ENCODE measurements at places on chromosomes 5 and 9.
A peak's percentile ranks its signal among the peaks of the same experiment; 100 is the strongest.

DNA sequence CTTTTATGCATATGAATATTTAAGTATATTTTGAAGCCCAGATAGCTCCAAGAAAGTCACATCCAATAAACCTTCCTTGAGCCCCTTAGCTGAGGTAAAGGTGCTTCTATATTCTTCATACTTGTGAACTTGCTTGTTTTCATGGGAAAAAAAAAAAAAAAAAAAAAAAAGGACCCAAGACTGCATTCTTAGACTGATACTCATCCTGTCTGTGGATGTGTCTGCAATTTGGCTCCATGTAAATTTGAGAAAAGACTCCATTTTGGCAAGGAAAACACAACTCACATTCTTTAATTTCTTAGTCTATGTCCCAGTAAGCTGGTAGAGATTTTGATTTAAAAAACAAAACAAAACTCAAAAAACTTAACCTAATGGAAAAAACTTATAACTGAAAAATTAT is 238.3 kb downstream of the FBXL17 start:
- no peaks in the 10 kb centered on the region for H3K27me3 ChIP-seq
- H3K27ac ChIP-seq = no peak overlapping the region
- H3K36me3 ChIP-seq = no peaks in the 10 kb centered on the region
- no peak for DNase-seq

- no peak overlapping the region for H3K27ac ChIP-seq
- H3K4me1 ChIP-seq = no peaks in the 10 kb centered on the region
- H3K36me3 ChIP-seq = no peaks in the 10 kb centered on the region
- H3K27me3 ChIP-seq = no peaks in the 10 kb centered on the region
- H3K4me3 ChIP-seq = no peak overlapping the region
These were observed 50.5 kb upstream of the FCN2 start for GRCh38 chr9:134830126-134830525.

GRCh38 chr5:43314724-43315123 is 1.5 kb upstream of the HMGCS1 start:
- no peak for DNase-seq
- no peaks in the 10 kb centered on the region for H3K27me3 ChIP-seq
- peaks cover 13% of the 10 kb centered on the region for H3K4me1 ChIP-seq
- H3K27ac ChIP-seq = no peak overlapping the region

DNA sequence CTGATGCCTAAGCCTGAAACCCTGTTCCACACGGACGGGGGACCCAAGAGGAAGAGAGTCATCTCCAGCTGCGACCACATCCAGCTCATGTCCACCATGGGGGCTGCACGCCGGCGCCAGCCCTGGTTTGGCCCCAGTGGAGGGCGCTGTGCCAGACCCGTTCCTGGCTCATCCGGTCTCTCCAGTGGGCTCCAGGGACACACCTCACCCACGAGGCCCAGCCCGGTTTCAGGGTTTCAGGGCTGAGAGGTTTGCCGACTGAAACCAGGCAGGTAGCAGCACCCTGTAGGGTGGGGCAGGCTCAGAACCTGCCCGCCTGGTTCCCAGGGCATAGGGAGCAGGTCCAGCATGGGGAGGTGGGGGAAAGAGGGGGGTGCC is 71.4 kb upstream of the STXBP1 start:
- H3K36me3 ChIP-seq = peaks cover 4% of the 10 kb centered on the region
- peak; percentile 61 for DNase-seq
- H3K4me1 ChIP-seq = peaks cover 56% of the 10 kb centered on the region
- H3K27ac ChIP-seq = peak overlapping the region; percentile 71

DNA sequence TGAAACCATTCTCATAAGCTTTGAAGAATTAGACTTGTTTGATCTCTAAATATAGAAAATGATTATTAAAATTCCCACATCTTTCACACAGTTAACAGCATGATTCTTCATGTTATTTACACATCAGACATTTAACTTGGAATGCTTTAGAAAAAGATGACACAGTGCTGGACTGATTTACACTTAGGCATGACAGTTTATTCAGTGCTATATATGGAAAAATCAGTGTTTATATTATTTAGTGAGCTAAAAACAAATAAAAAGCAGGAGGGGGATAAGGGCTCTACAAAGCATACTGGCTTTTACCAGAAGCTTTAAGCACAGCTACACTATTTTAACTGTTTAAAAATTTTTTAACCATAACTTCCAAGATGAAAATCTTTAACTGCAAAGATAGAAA is 30.0 kb downstream of the CDC37L1 start:
- H3K27me3 ChIP-seq = no peaks in the 10 kb centered on the region
- H3K27ac ChIP-seq = no peak overlapping the region
- no peak overlapping the region for H3K4me3 ChIP-seq
- no peaks in the 10 kb centered on the region for H3K36me3 ChIP-seq
- no peak for DNase-seq
- no peaks in the 10 kb centered on the region for H3K4me1 ChIP-seq

GRCh38 chr9:115369322-115369957 is 251.5 kb upstream of the TNC start:
- DNase-seq = no peak
- H3K36me3 ChIP-seq = no peaks in the 10 kb centered on the region
- no peak overlapping the region for H3K4me3 ChIP-seq
- H3K27me3 ChIP-seq = no peaks in the 10 kb centered on the region
- no peaks in the 10 kb centered on the region for H3K4me1 ChIP-seq
- no peak overlapping the region for H3K27ac ChIP-seq

DNA sequence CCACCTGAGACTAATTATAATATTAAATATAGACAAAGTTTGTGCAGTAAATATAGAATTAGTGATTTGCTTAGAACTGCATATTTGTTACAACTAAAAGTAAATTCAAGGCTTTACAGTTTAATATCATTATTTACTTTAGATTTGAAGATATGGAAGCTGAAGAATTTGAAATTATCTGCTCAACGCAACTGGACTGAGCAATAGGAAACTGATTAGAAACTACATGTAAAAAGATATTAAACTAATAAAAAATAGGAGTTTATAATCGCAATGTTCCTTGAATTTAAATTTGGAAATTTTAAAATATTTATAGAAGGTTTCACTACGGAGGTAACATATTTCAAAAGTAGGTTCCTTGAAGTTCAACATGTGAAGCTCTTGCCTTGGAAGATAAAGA is 55.2 kb downstream of the CDH10 start:
- no peak for DNase-seq
- H3K36me3 ChIP-seq = no peaks in the 10 kb centered on the region
- no peak overlapping the region for H3K4me3 ChIP-seq
- no peaks in the 10 kb centered on the region for H3K27me3 ChIP-seq
- no peaks in the 10 kb centered on the region for H3K4me1 ChIP-seq

DNA sequence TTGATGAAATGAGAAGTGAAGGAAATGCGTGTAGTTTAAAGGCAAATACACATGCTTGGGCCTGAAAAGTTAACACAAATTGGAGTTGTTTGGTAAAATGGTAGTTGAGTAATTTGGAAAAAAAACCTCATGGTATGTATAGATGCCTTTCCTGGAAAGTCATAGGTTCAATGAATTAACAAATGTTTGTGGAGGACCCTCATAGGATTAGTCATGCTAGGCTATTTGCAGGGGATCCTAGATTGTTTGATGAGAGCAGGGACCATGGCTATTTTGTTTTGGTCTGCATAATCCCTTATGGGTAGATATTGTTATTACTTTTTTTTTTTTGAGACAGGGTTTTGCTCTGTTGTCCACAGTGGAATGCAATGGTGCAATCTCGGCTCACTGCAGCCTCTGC is 93.5 kb upstream of the NR3C1 start:
- no peaks in the 10 kb centered on the region for H3K36me3 ChIP-seq
- H3K4me3 ChIP-seq = no peak overlapping the region
- H3K27ac ChIP-seq = no peak overlapping the region
- peaks cover 14% of the 10 kb centered on the region for H3K4me1 ChIP-seq
- H3K27me3 ChIP-seq = no peaks in the 10 kb centered on the region

DNA sequence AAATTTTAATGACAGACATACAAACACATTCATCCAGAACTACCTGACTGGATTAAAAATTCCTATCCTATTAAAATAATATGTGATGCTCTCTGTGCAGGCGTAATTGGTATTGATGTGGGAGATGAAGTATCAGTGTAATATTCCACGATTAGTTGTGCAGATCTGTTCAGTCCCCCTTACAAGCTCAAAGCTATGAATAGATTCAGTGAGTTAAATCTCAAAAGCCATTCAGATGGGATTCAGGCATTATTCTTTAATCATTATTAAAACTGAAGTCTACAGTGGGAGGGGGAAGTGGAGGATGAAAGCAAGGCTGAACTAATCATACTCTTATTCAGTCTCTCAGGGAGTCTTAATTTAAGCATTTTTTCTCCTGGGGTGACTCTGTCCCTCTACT is 855.8 kb downstream of the EFNA5 start:
- H3K36me3 ChIP-seq = no peaks in the 10 kb centered on the region
- H3K4me3 ChIP-seq = no peak overlapping the region
- no peaks in the 10 kb centered on the region for H3K27me3 ChIP-seq
- DNase-seq = no peak

- H3K27me3 ChIP-seq = no peaks in the 10 kb centered on the region
- H3K36me3 ChIP-seq = no peaks in the 10 kb centered on the region
- H3K27ac ChIP-seq = no peak overlapping the region
- no peak overlapping the region for H3K4me3 ChIP-seq
- DNase-seq = no peak
These were observed 103.6 kb downstream of the BOD1 start for GRCh38 chr5:173512637-173513435.

DNA sequence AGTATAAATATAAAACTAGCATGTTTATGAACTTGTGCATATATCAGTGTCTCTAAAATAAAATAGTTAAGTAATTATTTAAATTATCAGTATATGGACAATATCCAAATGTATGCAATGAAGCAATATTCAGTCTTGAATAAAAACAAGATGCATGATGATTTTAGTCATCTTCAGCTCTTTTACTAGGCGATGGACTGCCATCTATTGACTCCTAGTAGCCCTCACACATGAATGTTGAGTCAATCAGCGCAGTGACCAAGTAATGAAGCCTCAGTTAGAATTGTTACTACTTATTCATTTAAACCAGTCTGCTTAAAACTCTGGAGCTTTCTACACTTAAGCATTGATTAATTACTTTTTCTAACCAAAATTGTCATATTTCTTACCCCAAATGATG is 92.9 kb upstream of the GRHPR start:
- no peaks in the 10 kb centered on the region for H3K36me3 ChIP-seq
- DNase-seq = no peak
- H3K27me3 ChIP-seq = no peaks in the 10 kb centered on the region
- peaks cover 3% of the 10 kb centered on the region for H3K4me1 ChIP-seq
- no peak overlapping the region for H3K27ac ChIP-seq

DNA sequence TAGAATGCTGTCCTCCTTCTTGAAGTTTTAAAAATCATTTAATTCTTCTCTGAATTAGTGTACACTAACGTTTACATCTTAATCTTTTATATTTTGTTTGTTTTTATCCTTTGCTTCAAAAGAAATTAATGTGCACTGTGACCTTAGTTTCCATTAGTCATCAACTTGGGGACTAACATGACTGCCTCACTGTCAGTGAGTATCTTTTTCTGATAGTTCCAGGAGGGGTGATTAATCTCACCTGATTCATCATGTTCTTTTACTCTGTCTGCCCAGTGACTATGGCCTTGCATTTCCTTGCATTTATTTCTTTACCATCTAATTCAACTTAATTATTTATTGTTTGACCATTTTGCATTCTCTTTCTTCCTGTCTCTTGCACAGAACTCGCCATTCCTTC is 33.4 kb upstream of the NR3C1 start:
- peaks cover 5% of the 10 kb centered on the region for H3K4me1 ChIP-seq
- no peaks in the 10 kb centered on the region for H3K36me3 ChIP-seq
- no peak overlapping the region for H3K27ac ChIP-seq
- no peak for DNase-seq
- H3K4me3 ChIP-seq = no peak overlapping the region
- no peaks in the 10 kb centered on the region for H3K27me3 ChIP-seq

- peak overlapping the region; percentile 91 for H3K27ac ChIP-seq
- no peaks in the 10 kb centered on the region for H3K36me3 ChIP-seq
- H3K4me3 ChIP-seq = no peak overlapping the region
- H3K4me1 ChIP-seq = peaks cover 38% of the 10 kb centered on the region
- no peaks in the 10 kb centered on the region for H3K27me3 ChIP-seq
These were observed 656 bp upstream of the DMRT3 start for GRCh38 chr9:975740-976257.

GRCh38 chr9:31304576-31304975 is 1079.9 kb upstream of the ACO1 start:
- no peak for DNase-seq
- no peaks in the 10 kb centered on the region for H3K4me1 ChIP-seq
- H3K27me3 ChIP-seq = no peaks in the 10 kb centered on the region

DNA sequence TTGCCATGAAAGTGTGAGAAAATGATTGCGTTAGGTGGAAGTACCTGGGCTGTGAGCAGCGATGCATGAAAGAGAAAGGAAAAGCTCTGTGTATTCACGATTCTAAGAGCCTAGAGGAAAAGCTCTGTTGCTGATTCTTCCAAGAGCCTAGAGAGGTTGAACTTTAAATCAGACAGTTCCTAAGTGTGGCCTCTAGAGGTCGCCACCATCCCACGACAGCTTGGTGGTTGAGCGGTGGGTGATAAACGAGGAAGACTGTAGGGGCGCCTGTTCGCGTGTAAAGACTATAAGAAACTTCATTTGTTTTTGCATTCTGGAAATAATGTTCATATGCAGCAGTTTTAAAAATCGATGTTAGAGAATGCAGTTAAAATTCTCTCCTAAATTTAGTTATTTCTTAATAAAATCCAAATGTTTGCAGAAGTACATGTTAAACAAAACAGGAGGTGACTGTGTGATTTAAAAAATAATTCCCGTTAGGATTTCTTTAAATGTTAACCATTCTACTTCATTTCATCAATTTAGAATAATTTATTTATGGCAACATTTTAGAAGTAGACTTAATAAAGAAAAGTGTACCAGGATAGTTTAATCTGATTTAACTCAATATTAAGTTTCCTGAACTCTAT is 107.7 kb downstream of the TENT4A start:
- no peak overlapping the region for H3K27ac ChIP-seq
- no peak overlapping the region for H3K4me3 ChIP-seq
- no peaks in the 10 kb centered on the region for H3K36me3 ChIP-seq
- H3K27me3 ChIP-seq = no peaks in the 10 kb centered on the region
- DNase-seq = no peak

GRCh38 chr5:179270581-179271427 is 74.5 kb downstream of the ADAMTS2 start:
- peak overlapping the region; percentile 22 for H3K27ac ChIP-seq
- no peak overlapping the region for H3K4me3 ChIP-seq
- H3K27me3 ChIP-seq = no peaks in the 10 kb centered on the region
- no peak for DNase-seq

- H3K27ac ChIP-seq = no peak overlapping the region
- no peaks in the 10 kb centered on the region for H3K36me3 ChIP-seq
- DNase-seq = no peak
- no peaks in the 10 kb centered on the region for H3K27me3 ChIP-seq
- H3K4me1 ChIP-seq = peaks cover 5% of the 10 kb centered on the region
- no peak overlapping the region for H3K4me3 ChIP-seq
These were observed 2.0 kb downstream of the LOX start for GRCh38 chr5:122076050-122076461.
